Activated CD4-positive, alpha-beta memory T cell treated with anti-CD3 and anti-CD28 coated beads, Interleukin-2, amount 10 ng/mL, durations not matched to agents 7 days and 5 days (primary cell): ENCODE measurements at places on chromosomes 2 and 18.

DNA sequence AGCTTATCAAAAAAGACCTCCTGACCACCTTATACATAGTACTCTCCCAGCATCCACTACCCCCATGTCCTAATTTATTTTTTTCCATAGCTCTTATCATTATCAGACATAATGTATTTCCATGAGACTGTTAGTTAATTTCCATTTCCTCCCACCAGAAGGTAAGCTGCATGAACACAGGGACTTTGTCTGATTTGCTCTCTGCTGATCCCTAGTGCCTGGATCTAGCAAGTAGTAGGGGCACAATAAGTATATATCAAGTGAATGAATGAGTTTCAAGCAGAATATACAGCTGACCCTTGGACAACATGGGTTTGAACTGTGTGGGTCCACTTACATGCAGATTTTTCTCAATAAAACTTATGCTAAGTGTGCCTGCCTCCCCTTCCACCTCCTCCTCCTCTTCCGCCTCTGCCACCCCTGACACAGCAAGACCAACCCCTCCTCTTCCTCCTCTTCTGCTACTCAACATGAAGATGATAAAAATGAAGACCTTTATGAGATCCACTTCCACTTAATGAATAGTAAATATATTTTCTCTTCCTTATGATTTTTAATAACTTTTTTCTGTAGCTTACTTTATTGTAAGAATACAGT is 53.8 kb downstream of the CTAGE1 start:
- no peak for DNase-seq

GRCh38 chr18:44170208-44170880 is 510.3 kb upstream of the SETBP1 start:
- DNase-seq = no peak

GRCh38 chr2:172079838-172080640 is 5.3 kb upstream of the DLX1 start:
- no peak for DNase-seq

DNA sequence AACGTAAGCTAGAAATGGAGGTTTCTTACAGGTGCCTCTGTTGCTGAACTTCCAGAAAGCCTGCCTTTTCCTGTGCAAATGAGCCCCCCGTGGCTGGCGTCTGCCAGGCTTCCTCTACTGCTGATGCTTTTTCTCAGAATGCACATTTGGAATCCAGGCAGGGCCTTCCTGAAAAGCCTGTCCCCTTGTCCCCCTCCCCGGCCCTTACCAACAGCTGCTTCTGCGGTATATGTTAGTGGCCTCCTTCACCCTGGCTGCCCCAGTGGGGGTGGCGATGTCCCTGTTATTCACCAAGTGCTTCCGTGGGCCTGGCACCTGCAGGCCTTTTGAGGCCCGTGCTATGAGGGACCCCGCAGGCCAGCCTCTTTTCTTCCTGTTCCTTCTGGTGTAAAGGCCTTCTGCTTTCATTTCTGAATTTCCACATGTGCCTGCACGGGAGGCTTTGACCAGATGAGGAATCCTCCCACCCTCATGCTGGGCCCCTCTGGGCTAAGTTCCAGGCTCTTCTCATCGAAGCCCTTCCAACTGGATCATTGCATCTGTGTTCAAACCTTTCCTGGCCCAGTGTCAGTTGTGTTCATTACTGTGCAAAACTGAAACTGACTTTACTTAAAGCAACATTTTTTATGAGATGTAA is 10.4 kb downstream of the CNDP2 start:
- DNase-seq = no peak
